Ammon's horn (tissue), 1 donor: ENCODE measurements at places on chromosomes 7 and 10.

GRCh38 chr7:50285269-50285668, 19.2 kb upstream of the IKZF1 start:
- no peak for DNase-seq

DNA sequence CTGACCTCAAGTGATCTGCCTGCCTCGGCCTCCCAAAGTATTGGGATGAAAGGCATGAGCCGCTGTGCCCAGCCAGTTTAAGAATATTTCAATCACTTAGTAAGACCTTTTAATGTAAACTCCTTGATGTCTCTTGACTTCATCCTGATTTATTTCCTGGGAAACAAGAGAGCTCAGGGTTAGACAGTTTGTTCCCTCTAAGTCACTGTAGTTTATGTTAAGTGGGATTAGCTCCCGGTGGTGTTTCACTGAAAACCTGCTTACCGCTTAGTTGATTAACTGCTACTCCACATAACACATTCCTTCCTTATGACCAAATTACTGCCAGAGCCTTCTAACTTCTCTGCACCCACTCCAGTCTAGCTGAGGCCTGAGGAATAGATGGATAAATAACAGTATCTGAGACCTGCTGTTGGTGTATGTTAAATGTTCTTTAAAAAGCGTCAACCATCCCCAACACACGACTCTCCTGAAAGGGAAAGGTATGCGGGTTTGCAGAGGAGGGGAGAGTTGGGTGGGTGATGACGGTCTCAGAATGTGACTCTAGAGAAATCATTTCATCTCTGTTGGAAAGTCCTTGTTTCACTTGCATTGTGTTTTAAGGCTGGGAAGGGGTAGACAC, 48.7 kb downstream of the CREB3L2 start:
- no peak for DNase-seq

- DNase-seq, result no peak
Observed at GRCh38 chr10:86756511-86757112, at the start of gene BMPR1A. BMPR1A (plus strand) TSS chr10:86756619; CDS start chr10:86876019, 119,400 bp downstream.

- no peak for DNase-seq
Observed at GRCh38 chr7:79241288-79242060, 212.0 kb downstream of the MAGI2 start.

DNA sequence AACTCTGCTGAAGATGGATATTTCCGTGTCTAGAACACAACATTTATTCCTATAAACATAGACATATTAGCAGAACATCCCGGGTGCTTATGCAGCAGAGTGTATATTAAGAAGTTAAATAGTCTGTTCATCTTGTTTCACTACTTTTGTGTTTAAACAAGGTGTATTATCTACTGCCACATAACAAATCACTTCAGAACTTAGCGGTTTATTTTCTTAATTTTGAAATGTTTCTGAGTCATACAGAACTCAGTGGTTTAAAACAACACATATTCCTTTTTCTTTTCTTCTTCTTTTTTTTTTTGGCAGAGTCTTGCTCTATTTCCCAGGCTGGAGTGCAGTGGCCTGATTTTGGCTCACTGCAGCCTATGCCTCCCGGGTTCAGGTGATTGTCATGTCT, 25.8 kb downstream of the DENND10 start:
- no peak for DNase-seq

DNA sequence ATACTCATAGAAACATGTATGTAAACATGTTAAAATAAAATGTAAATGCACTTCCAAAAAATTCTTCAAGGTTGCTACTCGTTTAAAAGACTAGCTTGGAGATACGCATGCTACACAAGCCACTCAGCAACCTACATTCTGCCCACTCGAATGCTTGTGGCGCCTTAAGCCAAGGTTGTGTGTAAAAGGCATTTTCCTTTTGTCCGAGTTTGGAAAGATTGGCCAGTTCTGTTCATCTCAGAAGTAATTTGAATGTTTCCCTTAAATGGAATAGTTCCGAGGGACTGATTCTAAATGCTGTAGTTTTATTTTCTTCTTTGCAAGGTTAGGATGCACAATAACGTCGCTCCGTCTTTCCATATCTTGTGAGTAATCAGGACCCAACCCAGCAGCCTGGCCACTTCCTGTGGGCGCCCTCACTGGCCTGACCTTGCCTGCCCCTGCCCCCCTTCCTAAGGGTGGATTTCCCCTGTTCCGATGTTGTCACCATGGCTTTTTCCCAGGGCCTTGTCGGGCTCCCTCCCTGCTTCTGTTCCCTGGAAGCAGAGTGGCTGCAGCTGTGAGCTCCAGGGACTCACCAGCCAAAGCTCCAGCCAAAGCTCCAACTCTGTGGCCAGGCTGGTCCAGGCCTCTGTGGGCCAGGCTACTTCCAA, 70.6 kb downstream of the PTPRE start:
- peak; percentile 86 for DNase-seq

- DNase-seq, result no peak
Observed at GRCh38 chr7:142413280-142414000, 155.6 kb upstream of the PRSS58 start.

DNA sequence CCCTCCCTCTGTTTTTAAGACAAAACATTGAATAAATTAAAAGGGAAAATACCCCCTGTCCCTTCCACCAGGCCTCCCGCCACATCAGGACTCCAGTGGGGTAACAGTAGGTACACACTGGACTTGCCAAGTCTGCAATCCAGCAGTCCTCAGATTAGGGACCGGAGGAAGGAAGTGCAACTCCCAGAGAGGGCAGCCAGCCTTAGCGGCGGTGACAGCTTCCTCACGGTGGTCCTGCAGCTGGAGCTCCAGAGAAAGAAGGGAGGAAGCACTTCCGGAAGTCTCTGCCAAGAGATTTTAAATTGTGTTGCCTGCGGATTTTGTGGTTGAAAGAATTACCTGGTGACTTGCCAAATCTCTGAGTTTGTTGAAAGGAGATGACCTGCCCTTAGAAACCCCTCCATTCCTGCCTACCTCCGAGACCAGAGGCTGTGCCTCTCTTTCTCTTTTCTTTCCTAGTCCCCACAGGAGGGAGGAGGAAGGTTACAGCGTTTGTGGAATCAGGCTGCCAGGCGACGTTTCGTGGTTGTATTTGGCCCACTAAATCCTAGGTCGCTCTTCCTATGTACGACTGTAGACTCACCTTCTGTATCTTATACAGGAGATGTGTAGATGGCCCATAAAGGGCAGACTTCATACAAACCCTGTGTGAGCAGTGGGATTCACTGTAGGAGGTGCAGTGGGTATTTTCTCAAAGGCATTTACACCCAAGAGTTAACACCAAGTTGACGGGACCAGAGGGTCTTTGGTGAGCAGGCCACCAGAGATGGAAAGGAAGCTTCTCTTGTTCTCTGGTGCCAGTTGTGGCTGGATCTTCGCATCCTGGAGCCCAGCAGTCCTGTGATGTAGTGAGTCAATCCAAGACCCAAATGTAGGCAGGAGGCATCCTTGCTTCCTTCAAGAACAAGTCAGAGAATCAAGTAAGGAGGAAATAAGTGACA, 77.9 kb downstream of the INSIG1 start:
- no peak for DNase-seq

DNA sequence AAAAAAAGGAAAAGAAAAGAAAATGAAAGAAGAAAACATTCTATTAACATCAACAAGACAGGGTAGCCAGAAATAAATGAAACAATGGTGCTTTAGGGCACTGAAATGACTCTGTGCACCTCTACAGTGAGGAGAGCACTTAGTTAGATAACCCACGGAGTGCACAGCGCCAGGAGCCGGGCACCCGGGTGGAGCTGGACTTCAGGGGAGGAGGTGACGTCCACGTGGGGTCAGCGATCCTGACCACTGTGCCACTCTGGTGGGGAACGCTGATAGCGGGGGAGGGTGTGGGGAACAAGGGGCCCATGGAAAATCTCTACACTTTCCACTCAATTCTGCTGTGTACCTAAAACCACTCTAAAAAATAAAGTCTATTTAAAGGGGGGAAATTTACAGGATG, 15.7 kb upstream of the CNPY1 start:
- no peak for DNase-seq

GRCh38 chr7:136018104-136018503, 40.9 kb upstream of the MTPN start:
- DNase-seq, result no peak

GRCh38 chr10:31605861-31606525, 287.0 kb downstream of the ZEB1 start:
- no peak for DNase-seq

- no peak for DNase-seq
Observed at GRCh38 chr10:45075216-45075615, 74.5 kb downstream of the ZNF22 start.

- DNase-seq, result no peak
Observed at GRCh38 chr7:142263598-142264380, 5.9 kb upstream of the PRSS58 start.

DNA sequence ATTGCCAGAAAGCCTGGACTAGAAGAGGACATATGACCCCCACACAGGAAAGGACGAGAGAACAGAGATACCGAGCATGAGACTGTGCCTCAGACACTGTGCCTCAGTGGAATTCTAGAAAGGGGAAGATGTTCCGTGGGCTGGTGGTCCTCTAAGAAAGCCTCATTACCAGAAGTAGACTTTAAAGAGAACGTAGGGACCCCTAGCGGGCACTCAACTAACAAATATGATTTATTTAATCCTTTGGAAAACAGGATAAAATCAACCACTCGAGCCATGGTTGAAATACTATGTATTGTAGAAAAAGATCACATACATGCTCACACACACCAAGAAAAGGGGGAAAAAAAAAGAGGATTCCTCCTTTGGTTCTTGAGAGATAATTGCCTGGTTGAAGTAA, 701.2 kb upstream of the SORCS1 start:
- DNase-seq, result no peak

- no peak for DNase-seq
Observed at GRCh38 chr10:69389827-69390490, 26.8 kb downstream of the TACR2 start.

GRCh38 chr10:29358010-29358616, 69.2 kb downstream of the LYZL1 start:
- no peak for DNase-seq

GRCh38 chr10:21092683-21093524, 195.8 kb upstream of the NEBL start:
- no peak for DNase-seq

DNA sequence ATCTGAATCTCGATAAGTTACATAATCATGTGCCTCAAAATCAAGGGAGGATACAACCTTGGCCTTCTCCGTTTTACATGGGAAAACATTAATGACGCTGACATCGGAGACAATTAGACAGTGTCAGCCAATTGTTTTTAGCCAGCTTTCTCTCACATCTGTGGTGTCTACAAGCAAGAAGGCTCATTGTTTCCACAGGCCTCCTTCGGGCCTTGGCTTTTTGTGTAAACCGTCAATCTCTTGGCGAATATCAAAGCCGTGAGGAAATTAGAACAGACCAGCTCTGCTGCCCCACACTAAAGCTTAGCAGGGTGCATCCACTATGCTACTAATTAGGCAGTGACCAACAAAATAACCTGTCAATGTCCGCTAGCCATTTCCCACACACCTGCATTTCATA, 43.2 kb downstream of the VAX1 start:
- DNase-seq, result peak; percentile 79

GRCh38 chr7:94182066-94182465, 177.9 kb upstream of the BET1 start:
- no peak for DNase-seq

DNA sequence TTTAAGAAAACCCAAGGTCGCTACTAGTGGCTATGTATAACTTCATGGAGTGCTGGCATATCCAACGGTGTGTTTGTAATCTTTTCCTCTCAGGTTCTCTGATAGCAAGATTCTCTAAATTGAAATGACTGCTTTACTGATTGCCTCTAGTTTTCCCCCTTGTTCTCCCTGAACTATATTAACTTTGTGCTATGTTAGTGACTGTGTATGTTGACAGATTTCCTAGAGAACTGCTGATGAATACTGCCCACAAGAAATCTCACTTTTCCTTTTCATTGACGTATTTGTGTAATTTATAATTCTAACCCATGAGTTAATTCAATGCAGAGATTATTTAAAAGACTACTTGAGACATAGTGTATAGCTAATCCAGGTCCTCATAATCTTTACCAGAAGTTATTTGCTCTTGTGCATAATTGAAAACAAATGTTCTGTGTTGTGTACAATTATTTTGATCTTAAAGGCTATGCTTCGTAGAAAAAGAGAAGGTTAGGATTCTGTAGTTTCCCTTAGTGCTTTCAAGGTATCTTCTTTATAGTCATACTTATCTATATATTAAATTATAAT, 70.6 kb upstream of the GLCCI1 start:
- DNase-seq, result no peak

- no peak for DNase-seq
Observed at GRCh38 chr7:147251751-147252325, 1135.2 kb downstream of the CNTNAP2 start.

DNA sequence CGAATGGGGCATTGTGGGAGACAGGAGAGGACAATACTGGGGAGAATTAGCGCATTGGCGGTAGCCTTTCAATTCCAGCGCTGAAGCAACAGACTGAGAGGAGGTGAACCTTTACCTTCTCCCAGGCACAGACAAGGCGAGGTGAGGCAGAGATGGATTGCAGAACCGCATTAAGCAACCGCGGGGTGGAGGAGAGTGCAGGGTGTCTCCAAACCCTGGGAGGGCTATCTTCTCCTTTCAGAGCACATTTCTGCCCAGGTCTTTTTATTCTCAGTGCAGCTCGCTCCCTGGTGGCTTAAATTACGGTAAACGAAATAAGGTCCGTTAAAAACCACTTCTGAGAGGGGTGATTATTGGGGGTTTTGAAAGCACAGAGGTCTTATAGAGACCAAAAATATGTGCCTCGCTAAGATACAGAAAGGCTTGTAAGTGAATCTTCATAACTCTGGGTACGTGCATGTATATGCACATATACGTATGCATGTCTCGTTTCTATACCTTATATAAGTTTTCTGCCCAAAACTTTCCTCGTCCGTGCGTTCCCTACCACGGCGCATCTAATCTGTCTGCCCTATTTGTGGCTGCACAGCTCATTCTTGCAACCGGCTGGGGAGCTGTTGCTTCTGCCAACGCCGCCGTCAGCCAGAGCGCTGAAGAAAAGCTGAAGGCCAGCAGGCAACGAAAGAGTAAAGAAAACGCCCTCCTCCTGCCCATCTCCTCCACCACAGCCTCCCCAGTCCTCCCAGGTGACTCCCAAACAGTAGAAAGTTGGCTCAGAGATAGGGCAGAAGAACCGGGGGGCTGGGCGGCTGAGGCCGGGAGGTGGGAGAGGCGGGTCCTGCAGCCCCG, 895 bp upstream of the ZNF804B start:
- peak; percentile 62 for DNase-seq

DNA sequence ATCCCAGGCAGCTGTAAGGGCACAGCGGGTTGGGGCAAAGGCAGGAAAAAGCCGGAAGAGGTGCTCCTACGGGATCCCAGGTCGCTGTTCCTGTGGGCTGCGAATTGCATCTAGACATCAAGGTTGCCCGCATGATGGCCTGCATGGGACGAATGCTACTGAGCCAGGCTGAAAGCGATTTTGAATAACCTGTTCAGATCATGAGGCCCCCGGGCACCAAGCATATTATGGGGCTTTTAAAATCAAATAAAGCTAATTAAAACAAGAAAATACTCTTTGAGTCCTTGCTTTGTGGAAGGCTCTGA, 37.1 kb downstream of the CAMK2B start:
- no peak for DNase-seq

DNA sequence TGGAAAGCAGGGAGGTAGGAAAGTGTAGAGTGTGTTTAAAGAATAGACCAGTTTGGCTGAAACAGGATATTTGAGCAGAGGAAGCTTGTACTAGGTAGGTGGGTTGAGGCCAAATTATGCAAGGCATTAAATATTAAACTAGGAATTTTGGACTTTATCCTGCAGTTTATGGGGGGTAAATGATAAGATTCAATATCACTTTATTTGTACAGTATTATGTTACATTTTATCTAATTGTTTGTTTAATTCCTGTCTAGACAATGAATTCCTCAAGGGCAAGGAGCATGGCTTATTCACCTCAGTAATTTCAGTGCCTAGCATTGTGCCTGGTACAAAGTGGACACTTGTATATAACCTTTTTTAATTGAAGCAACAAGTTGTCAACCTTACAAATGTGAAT, 125.9 kb downstream of the CFTR start:
- DNase-seq, result no peak
